ENCODE measurements at places on chromosomes 11 and 22. TPM values are rescaled to one million over a fixed set of nuclear protein-coding genes. Genes with fewer than 3 reads are reported as not detected.

ISX gene
- not detected for total RNA-seq

RASL10A gene
- total RNA-seq = 1.6 TPM

SLC7A4 gene
- total RNA-seq = 0.14 TPM

LARGE1 gene
- total RNA-seq = 11.6 TPM

HTR3B gene
- total RNA-seq = not detected

- DNase-seq = no peak
These were observed 46.2 kb downstream of the TP53I11 start for GRCh38 chr11:44904261-44905020.

GRCh38 chr22:22235558-22235957 lies 9.0 kb upstream of the VPREB1 start:
- DNase-seq = peak; percentile 42

GRCh38 chr11:32088117-32088941 lies 2.5 kb upstream of the RCN1 start:
- DNase-seq = peak; percentile 61

DNA sequence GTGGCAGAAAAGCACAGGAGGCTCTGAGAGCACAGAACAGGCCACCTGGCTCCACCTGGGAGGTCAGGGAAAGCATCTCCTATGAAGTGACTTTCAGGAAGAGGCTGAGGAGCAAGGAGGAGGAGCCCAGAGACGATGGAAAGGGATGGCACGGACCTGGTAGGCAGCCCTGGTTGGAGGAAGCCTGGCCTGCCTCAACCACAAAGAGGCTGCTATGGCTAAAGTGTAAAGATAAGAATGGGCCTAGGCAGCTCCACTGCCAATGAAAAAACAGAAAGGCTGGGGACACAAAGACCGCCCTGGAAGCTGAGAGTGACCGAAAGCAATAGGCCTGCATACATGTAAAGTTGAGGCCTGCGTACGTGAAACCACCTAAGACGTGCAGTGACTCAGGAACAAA lies 31.2 kb upstream of the ETS1 start:
- DNase-seq = no peak

GRCh38 chr11:118200901-118201680 lies 23.7 kb downstream of the JAML start:
- DNase-seq = no peak

DNA sequence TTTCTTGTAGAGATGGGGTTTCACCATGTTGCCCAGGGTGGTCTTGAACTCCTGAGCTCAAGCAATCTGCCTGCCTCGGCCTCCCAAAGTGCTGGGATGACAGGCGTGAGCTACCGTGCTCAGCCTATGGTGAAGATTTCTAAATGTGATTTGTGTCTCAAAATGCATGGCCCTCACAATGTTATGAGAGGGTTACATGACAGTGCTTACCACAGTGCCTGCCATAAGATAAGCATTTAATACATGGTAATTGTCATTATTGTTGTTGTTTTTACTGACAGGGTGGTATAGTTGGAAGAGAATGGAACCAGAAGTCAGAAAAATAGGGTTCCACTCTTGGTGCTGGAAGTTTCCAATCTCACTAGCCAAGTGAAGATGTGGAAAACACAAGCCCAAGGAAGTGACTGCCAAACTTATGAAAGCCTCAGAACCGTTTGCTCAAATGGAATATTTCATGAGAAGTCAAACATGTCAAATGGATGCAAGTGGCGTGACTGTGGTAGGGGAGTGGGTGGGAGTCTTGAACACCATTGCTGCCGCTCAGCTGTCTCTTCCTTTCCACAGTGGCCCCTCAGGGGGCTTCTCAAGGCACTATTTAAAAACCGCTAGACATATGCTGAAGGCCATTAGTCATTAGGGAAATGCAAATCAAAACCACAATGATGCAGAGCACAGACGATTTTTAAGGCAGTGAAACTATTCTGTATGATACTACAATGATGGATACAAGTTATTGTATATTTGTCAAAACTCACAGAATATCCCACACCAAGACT lies 29.1 kb upstream of the LMO2 start:
- DNase-seq = no peak

GRCh38 chr11:84264066-84264465 lies 977.9 kb upstream of the CCDC90B start:
- DNase-seq = no peak

- no peak for DNase-seq
These were observed 130.6 kb downstream of the ST3GAL4 start for GRCh38 chr11:126485986-126486635.

DNA sequence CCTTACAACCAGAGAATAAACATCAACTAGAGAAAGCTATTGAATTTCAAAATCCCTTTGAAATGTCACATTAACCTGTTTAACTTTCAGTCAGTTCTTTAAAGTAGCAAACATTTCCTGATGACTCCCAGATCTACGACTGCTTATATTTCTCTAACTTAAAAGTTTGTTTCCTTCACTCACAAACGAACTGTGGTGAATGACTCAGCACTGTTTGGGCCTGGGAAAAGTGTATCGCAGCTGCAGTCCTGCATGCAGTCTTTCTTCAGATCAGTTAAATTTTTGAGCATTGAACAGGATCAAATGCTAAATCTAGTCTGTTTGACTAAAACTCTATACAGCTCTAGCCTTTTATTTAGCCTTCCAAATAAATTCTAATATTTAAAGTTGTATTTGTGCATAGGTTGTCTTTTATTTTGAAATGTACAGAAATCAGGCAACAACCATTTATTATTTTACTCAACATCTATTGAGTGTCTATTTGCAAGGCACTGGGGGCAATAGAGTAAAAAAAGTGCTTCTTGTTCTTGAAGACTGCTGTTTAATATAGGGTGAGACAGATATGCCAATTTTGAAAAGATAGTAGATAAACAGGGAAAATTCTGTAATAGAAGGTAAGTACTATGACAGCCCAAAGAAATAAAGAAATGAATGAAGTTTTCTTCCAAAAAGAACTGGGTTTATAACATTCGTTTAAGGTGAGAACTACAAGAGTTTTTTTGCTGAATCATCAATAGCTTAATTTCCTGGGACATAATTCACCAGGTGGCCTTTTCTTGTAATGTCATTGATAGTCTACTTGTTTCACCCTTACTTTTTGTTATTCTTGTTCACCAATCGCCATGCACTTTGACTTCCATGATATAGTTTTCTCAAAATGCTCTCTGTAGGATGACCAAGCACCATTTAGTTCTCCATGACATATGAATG lies 235.4 kb downstream of the METTL15 start:
- DNase-seq = peak; percentile 19

GRCh38 chr11:83159902-83160865 lies 3.3 kb downstream of the PCF11 start:
- DNase-seq = peak; percentile 34

- no peak for DNase-seq
These were observed 6.7 kb downstream of the TMEM184B start for GRCh38 chr22:38266120-38266519.

- DNase-seq = no peak
These were observed 525.1 kb upstream of the CNTN5 start for GRCh38 chr11:98495601-98496000.

GRCh38 chr11:10628508-10629236 lies 60.2 kb upstream of the LYVE1 start:
- DNase-seq = no peak

DNA sequence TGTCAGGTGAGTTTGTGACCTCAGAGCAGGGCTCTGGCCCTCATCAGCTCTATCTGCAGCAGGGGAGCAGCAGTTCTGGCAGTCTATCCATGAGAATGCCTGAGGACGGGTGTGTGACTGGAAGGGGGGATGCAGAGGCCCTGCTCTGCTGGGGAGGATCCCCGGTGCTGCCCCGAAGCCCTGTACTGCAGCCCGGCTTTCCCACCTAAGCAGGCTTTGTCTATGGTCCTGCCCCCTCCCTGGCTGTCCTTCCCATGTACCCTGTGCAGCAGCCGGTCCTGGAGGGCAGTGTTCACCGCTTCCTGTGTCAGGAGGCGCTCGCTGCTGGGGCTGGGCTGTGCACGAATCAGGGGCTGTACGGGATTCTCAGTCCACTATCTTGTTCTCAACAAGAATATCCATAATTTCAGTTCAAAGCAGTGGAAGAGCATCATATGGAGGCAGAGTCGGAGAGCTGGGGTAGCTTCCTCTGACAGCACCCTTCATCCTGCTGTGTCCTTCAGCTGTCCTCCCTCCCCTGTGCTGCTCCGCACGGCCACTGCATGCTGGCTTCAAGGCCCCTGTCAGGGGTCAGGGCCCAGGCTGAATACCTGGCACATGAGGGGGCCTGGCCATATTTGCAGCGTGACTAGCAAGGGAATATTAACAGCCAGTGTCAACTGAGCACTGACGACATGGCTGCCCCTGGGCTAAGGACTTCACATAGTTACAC lies 125.2 kb downstream of the CTTN start:
- DNase-seq = no peak

DNA sequence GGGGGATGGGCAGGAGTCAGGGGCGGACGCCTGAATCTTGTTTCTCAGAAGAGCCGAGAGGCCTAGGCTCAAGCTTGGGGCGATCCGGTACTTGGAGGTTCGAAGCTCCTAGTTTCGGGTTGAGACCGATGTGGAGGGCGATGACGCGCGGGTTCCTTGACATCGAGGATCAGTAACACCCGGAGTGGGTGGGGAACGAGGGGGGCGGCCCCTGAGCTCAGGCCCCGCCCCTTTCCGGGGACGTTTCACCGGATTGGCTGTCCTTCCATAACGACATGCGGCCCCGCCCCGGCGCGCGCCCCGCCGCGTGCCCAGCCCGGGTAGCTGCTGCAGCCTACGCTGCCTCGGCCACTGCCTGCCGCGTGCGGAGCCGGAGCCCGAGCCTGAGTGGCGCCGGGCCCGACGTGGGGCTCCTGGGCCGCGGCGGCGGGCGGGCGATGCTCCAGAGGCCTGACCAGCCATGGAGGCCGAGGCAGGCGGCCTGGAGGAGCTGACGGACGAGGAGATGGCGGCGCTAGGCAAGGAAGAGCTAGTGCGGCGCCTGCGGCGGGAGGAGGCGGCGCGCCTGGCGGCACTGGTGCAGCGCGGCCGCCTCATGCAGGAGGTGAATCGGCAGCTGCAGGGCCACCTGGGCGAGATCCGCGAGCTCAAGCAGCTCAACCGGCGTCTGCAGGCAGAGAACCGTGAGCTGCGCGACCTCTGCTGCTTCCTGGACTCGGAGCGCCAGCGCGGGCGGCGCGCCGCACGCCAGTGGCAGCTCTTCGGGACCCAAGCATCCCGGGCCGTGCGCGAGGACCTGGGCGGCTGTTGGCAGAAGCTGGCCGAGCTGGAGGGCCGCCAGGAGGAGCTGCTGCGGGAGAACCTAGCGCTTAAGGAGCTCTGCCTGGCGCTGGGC lies at the start of gene CCDC85B:
TSS of gene CCDC85B (plus strand) at position 350 of the 895 bp plus-strand sequence. CDS start at position 461, 111 bp downstream.
- peak; percentile 97 for DNase-seq

- DNase-seq = no peak
These were observed 28.1 kb upstream of the TH start for GRCh38 chr11:2199466-2200341.

- DNase-seq = no peak
These were observed 604 bp upstream of the POLR3H start for GRCh38 chr22:41544671-41545476.

DNA sequence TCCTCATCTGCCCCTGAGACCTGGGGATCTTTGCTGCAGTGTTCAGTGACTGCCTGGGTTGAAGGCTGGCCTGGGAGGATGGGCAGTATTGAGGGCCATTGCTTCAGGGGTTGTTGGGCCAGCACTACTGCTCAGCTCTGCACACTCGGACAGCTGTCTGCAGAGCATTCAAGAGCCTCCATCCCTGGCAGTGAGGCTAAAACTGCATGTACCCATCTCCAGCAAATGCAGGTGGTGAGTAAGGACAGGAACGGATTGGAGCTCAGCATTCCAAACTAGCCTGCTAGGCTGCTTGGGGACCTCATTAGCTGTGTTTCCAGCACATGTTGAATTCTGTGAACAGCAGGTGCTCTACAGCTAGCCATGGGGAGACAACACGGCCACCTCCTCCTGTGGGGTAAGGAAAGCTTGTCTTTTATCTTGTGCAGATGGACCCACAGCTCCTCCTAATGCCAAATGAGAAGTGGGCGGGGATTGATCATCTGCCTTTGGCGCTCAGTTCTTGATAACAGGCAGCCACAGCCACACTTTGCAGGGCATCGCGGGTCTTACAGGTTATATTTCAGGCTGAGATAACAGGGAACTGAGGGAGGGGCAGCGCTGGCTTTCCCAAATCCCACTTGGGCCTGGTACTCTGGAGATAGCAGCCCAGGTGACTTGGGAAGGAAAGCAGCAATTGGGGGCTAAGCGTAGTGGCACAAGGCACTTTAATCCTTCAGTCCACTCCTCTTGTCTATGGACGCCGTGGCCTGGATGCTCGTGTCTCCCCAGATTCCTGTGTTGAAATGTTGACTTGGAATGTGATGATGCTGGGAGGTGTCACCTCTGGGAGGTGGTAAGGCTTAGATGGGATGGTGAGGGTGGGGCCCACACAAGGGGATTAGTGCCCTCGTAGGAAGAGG lies 254.5 kb upstream of the B3GAT1 start:
- no peak for DNase-seq

DNA sequence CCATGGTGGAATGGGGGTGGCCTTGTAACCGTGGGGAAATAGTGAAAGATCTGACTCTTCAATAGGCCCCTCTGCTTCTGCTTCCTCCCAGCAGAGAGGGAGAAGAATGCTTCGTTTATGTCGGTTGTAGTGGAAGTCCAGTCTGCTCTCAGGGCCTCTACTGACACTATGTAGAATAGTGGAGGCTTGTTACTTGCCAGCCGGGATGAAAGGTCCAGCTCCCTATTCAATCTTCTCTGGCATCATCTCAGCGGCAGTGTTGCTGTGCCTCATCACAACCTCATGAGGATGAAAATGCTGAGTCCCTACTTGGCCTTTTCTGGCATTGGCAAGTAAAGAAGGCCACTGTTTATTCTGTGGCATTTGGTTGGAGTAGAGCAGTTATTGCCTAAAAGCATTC lies 820.9 kb upstream of the TENM4 start:
- no peak for DNase-seq

DNA sequence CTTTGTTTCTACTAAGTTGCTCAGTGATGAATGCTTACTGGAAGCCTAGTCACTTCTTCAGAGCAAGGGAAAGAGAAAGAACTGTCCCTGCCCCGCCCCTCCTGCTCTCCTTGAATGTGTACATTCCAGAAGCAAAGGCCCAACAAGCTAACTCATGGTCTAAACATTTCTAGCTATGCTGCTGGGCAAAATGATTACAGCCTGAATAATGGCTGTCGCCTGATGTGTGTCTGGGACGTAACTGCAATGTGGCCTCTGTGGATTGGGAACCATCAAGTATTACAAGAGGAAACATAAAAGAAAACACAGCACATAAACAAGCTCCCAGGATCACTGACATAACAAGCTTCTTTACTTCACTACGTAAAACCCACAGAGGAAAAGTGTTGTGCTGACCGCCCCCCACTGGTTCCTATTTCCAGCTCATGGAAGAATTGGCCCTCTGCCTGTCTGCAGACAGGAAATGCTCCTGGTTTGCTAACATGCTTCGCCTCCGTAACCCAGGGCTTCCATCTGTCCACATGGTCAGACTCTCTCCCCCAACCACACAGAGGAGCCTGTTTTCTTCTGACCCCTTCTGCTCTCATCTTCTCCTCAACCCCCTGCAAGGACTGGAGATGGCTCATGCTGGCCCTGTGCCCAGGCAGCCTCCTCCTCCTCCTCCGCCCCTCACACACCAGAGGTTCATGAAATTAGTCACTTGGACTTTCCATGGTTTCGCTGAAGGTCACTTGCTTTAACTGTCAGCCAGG lies 187.2 kb downstream of the MAML2 start:
- peak; percentile 23 for DNase-seq

- no peak for DNase-seq
These were observed 46.5 kb upstream of the CD5 start for GRCh38 chr11:61055776-61056175.

GRCh38 chr22:48803948-48804810 lies 1023.5 kb downstream of the BRD1 start:
- no peak for DNase-seq

GRCh38 chr11:2269601-2270321 lies 627 bp downstream of the ASCL2 start:
- DNase-seq = no peak

Data from Calu3 (cell line).